ENCODE measurements at places on chromosomes 7 and 10.

DNA sequence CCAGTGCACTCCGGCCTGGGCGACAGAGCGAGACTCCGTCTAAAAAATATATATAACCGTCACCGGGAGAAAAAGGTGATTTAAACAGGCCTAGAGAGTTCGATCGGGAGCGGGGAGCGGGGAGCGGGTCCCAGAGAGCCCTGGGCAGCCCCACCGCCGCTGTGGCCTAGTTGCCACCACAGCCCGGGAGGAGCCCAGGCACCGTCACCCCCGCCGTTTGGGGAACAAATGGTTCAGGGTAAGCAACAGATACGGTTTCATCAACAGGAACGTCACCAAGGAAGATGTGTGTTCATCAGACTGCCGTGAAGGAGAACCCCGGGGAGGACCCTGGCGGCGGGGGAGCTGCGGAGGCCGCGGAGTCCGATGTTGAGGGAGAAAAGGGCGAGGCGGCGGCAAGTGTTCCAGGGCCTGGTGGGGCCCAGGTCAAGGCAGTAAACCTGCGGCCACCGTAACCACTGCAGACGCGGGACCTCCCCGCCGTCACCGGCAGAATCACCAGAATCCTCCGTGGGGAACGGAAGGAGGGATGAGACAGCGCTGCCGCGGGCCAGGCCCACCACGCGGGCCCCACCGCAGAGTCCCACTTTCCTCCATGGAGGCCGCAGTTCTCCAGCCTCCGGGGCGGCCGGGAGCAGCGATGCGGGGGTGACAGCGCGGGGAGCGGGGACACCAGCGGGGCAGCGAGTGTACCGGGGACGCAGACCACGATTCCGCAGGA is 103.4 kb downstream of the GALNT11 start:
- no peak for DNase-seq

GRCh38 chr7:99383791-99384370 is 9.4 kb downstream of the ARPC1B start:
- no peak for DNase-seq

DNA sequence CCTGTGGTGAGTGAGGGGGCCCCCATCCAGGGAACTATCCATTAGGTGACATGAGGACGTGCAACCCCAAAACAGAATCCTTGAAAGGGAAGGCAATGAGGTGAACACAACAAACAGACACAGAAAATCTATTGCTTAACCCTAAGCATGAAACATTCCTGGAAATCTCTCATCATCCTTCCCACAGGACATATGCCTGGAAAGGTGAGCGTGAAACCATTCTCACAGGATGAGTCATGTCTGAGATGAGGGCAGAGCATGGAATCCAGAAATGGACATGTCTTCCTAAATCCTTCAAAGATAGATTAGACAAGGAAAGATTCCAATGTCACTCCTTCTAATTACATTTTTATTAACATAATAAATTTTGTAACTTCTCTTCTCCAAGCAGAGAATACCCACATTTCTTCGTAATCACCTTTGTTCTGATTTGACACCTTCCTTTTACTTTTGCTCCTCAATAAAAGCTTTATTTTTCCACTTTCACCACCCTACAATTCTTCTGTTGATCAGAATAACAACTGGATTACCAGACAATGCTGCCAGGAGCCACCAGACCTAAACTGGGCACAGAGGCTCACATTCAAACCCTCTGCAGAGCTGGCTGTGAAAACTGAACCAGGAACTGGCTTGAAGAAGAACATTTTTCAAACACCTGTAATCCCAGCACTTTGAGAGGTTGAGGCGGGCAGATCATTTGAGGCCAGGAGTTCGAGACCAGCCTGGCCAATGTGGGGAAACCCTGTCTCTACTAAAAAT is 67.2 kb downstream of the COBL start:
- no peak for DNase-seq

- peak; percentile 1 for DNase-seq
Measured at GRCh38 chr10:132555648-132556575, 18.3 kb downstream of the INPP5A start.

- no peak for DNase-seq
Measured at GRCh38 chr7:22622116-22622785, 104.7 kb upstream of the IL6 start.

DNA sequence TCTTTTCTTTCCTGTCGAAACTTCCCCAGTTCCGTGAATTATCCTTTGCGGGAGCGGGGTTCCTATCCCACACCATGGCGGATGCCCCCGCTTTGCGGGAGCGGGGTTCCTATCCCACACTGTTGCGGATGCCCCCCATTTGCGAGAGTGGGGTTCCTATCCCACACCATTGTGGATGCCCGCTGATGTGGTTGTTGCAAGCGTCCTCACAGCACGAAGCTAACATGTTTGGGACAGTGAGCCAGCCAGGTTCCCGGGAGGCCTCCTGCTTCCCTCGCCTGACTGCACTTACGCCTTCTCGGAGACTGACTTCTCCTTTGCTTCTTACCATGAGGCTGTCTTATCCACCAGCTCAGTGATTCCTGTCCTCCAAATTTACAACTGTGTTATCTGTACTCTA is 134.7 kb downstream of the VIPR2 start:
- DNase-seq = no peak

DNA sequence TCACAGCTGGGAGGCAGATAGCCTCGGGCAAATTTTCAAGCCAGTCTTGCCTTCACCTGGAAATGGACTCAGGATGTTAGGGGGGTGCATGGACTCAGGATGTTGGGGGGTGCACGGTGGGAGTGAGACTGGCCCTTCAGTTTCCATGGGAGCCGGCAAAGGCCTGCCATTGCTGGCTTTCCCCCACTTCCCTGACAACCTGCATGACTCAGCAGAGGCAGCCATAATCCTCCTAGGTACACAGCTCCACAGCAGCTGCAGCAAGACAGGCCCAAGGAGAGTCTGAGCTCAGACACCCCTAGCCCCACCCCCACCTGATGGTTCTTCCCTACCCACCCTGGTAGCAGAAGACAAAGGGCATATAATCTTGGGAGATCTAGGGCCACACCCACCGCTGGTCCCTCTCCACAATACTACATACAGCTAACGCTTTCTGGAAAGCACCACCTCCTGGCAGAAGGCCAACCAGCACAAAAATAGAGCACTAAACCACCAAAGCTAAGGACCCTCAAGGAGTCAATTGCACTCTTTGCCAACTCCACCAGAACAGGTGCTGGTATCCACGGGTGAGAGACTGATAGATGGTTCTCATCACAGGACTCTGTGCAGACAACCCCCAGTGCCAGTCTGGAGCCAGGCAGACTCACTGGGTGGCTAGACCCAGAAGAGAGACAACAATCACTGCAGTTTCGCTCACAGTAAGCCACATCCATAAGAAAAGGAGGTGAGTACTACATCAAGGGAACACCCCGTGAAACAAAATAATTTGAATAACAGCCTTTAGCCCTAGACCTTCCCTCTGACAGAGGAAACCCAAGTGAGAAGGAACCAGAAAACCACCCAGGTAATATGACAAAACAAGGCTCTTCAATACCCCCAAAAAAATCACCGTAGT is 18.3 kb downstream of the C7orf25 start:
- DNase-seq = no peak

DNA sequence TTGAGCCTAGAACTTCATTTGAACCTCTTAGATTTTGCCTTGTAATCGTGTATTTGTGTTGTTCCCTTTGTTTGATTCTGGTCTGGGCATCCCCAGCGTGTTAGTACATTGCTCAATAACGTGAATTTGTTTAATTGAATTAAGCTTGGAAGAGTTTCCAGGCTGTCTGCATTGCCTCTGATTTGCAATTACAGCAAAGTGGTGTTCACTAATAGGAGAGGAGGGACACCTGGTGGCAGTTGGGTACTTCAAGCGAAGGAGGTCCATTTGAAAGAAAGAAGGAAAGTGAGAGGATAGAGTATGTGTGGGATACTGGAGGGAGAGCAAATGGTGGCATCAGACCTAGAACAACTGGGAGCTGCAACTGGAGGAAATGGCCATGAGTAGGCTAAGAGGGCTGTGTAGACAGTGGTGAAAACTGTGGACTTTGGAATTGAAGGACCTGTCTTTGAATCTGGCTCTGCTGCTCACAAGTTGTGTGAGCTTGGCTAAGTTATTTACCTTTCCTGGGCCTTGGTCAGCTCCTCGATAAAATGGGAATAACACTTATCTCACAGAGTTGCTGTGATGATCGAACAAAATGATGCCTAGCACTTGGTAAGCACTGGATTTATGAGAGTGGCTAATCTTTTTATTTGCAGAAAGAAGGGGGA is 15.1 kb downstream of the LSMEM1 start:
- DNase-seq = peak; percentile 19

DNA sequence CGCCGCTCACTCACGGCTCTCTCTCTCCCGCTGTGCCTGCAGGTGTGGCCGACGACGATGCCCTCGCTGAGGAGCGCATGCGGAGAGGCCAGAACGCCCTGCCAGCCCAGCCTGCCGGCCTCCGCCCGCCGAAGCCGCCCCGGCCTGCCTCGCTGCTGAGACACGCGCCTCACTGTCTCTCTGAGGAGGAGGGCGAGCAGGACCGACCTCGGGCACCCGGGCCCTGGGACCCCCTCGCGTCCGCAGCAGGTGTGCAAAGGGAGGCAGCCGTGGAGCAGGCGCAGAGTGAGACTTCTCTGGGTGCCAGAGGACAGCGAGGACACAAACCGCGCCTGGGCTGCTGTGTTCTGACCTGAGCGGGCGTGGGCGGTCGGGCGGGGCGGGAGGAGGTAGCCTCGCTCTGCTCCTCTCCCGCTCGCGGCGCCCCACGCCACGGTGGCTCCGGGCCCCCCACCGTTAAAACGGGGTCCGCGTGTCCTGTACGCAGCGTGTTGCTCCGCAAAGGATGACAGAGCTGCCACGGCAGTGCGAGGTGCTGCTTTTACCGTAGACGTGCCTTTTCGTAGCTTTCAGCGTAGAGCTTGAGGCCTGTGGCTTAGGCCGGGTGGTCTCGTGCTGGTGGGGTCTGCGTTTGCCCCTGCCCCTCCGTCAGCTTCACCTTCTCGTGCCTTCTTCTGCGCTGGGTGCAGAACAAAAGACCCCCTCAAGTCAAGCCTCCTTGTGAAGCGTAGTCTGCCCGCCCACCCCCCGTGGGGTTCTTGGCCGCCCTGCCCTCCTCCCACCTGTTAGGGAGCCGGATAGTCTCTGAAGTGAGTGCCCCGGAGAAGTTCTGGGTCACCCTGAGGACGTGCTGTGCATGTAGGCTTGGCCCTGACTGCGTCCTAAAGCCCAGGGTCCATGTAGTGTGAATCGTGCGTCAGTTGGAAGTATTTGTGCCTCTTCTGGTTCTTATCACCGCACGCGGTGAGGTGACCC is 73.2 kb downstream of the DNAJB6 start:
- DNase-seq = no peak

DNA sequence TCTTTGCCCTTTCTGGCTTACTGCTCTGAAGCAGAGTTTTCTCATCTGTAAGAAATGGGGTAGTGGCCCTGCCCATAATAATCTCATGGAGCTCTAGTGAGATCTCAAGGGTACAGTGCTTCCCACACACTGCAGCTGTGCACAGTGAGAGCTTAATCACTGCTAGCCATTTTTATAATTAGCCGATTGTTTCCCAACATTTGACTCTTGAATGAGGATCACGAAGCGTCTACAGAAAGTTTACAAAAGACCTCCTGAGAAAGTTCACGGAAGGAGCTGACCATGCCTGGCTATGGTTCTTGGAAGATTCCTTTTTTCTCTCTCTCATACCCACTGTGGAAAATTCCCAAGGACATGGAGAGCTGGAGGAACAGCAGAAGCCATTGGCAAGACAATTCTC is 70.4 kb downstream of the FAM171A1 start:
- DNase-seq = no peak

DNA sequence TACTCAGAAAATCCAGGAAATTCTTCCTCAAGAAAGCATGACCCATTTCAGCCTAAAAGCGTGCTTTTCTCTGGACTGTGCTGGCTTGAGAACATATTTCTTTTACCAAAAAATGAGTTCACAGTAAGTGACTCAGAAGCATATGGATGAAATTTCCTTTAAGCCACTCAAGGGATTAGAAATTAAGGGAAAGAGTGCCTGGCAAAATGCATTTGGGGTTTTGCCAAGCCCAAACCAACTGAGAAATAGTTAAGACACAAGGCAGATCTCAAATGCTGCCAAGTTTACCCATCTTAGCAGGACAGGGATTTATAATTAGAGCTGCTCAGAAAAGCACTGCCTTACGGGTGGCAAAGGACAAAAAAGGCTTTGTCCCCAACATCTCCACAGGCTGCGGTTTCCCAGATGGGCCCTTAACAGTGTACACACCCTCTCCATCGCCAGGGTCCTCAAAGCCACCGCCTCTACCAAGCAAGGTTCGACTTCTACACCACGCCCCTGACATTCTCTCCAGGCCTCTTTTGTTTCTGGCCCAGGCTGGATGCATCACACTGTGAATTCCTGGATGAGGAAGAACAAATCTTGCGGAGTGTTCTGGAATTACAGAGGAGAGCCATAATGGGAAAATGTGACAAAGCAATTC is 30.1 kb upstream of the CDHR3 start:
- no peak for DNase-seq

GRCh38 chr10:116742367-116743265 is at the start of gene HSPA12A:
Gene HSPA12A (minus strand): TSS chr10:116742566. CDS start chr10:116742469, 97 bp downstream.
- no peak for DNase-seq

- no peak for DNase-seq
Measured at GRCh38 chr7:37104822-37105518, 343.7 kb downstream of the ELMO1 start.

DNA sequence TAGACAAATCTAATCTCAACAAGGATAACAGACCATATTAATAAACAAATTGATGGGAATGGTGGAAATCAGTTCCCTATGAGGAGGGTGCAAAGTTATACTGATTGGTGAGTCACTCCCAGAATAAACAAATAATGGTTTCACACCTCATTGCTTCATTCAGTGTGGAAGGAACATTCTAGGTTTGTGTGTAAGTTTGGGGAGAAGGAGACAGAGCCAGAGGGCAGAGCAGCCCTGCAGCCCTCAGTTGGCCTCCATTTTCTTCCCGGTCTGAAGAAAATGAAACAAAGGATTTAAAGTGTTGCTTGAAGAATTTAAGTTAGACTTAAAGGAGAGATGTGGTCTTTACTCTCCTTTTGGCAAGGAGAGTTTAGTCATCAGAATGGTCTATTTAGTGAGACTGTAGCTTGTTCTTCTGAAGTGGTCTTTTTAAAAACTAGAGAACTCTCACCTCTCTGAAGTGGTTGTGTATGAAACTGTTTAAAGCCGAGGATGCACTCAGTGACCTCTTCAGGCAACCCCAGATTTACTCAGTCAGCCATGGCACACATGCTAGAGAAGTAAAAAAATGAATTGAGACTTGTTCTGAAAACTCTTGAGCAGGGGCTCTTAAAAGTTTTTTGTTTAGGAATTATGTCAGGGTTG is 27.2 kb downstream of the IKZF1 start:
- no peak for DNase-seq
